ENCODE measurements at places on chromosomes 4 and X.

DNA sequence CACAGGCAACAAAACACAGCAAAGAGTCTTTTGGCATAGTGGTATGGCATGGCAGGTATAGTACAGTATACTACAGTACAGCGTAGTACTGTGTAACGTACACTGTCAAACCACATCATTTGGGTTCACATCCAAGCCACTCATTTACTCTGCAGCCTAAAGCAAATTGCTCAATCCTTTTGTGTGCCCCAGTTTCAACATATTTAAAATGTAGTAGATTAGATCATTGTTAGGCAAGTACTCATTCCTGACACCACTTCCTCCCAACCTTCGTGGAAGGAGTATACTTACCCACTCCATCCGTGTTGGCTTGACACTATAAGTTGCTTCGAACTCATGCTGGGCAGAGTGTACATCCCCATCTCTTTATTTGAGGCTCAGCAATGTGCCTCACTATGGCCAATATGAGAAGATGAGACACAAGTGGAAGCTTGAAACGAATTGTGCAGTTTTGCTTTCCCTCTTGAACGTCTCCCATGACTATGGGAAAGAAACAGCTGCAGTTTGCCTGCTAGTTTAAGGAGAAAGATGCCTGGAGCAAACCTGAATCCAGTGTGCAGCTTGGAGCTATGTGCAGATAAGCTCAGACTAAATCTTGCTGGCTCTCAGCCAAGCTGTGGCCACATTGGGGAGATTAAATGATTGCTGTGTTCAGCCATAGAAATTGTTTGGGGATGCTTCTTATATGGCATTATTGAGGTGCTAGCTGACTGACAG is 85.7 kb upstream of the TBL1X start:
- DNase-seq: no peak

DNA sequence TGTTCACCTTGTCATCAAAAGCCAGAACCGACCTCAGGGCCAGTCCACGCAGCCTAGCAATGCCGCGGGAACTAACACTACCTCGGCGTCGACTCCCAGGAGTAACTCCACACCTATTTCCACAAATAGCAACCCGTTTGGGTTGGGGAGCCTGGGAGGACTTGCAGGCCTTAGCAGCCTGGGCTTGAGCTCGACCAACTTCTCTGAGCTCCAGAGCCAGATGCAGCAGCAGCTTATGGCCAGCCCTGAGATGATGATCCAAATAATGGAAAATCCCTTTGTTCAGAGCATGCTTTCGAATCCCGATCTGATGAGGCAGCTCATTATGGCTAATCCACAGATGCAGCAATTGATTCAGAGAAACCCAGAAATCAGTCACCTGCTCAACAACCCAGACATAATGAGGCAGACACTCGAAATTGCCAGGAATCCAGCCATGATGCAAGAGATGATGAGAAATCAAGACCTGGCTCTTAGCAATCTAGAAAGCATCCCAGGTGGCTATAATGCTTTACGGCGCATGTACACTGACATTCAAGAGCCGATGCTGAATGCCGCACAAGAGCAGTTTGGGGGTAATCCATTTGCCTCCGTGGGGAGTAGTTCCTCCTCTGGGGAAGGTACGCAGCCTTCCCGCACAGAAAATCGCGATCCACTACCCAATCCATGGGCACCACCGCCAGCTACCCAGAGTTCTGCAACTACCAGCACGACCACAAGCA is 898 bp downstream of the UBQLN2 start:
- peak; percentile 6 for DNase-seq

- no peak for DNase-seq
These were observed 55.5 kb downstream of the PJA1 start for GRCh38 chrX:69109706-69110105.

GRCh38 chr4:1873776-1874175 is 2.6 kb downstream of the NSD2 start:
- no peak for DNase-seq

- no peak for DNase-seq
These were observed 70.8 kb downstream of the PCDH7 start for GRCh38 chr4:30790998-30791397.

GRCh38 chrX:65601126-65601525 is 66.3 kb upstream of the MSN start:
- DNase-seq: no peak

DNA sequence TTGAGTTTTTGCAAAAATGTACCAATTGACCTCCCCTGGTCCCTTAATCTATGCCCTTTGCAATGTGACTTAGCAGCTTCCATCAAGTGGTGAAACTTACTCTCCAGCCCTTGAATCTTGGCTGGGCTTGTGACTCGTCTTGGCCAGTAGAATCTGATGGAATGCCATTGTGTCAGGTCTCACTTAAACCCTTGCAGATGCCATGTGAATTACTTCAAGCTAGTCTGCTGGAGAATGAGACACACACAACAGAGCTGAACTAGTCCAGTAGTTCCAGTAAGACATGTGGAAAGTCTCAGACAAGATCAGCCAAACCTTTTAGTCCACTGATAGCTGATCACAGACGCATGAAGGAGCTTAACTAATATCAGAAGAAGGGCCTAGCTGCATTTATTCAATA is 567.8 kb upstream of the CPEB2 start:
- no peak for DNase-seq

DNA sequence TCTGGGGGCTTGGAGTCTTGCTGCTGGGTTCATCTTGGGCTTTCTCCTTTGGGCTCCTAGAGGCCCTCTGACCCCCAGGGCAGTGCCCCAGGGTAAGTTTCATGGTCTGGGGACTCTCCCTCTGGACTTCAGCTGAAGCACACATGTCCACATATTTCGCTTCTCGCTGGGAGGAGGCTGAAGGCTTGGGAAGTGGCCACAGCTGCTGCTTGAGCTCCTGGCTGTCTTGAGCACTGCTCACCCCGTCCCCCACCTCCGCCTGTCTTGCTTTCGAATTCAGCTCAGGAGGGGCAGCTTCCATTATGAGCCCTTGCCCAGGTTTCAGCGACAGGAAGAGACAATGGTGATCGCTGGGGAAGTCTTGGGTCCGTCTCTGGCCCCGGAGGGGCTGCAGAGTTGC is 3.7 kb downstream of the C4orf54 start:
- DNase-seq: no peak

DNA sequence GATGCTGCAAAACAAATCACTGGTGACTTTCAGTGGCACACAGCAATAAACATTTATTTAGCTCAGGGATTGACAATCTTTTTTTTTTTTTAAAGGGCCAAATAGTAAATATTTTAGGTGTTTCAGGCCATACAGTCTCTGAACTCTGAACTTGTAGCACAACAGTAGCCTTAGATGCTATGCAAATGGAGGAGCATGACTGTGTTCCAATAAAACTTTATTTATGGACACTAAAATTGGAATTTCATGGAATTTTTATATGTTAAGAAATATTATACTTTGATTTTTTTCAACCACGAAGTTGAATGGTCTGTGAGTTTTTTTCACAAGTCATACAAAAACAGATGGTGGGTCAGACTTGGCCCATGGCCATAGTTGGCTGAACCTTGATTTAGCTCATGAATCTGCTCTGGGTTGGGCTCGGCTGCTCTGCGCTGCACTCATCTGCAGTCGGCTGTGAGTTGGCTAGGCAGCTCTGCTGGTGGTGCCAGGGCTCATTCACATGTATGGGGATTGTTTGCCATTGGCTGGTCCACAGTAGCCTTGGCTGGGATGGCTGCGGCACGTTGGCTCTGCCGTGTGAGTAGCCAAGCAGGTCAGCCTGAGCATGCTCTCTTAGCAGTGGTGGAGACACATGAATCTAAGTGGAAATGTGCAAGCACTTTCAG is 231.7 kb upstream of the PGRMC2 start:
- no peak for DNase-seq

DNA sequence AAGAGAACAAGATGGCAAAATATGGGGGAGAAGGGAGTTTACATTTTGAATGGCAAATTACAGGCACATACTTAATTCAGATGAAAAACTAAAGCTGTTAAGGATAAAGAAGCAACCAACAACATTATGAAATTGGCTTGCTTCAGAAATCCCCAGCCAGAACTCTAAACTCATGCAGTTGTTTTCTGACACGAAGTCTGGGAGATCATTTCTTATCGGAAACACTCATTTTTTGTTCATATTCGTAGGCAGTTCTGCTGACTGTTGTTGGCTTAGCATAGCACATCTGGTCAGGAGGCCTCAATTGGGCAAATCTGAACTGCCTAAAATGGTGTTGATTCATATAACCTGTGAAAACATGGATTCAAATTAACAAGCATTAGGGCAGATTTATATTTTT is 33.0 kb upstream of the ARHGAP6 start:
- no peak for DNase-seq

DNA sequence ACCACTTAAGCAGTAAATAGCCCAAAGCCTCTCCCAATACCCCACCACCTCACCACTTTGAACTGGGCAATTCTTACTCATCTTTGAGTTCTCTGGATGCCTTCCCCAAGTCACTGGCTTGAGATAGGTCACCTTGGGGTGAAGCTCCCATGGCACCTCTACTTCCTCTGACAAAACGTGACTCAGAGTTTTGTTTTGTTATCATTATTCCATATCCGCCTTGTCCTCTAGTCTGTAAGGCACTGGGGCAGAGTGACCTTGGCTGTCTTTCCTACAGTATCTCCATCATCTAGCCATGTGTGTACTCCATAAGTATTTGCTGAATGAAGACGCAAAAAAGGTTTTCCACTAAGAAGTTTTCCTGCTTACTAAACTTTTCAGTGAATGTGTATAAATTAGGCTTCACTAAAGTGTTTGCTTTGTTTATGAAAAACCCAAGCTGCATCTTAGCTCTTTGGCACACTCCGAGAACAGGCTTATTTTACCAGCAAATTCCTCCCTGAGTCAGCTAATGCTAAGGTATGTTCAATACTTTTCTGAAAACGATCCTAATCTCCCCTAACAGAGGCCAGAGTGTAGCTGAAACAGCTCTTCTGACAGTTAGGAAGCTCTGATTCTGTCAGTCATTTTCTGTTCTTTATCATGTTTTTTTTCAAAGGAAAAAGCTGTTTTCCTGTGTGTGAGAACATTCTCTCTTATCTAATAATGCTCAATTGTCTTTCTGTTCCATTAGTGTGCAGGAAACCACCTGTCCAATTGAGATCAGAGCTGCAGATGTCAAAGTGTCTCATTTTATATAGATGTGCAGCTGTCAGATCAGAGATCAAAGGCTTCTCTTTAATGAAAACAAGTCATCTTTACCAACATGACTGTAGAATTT is 30.2 kb upstream of the TSPAN5 start:
- no peak for DNase-seq

DNA sequence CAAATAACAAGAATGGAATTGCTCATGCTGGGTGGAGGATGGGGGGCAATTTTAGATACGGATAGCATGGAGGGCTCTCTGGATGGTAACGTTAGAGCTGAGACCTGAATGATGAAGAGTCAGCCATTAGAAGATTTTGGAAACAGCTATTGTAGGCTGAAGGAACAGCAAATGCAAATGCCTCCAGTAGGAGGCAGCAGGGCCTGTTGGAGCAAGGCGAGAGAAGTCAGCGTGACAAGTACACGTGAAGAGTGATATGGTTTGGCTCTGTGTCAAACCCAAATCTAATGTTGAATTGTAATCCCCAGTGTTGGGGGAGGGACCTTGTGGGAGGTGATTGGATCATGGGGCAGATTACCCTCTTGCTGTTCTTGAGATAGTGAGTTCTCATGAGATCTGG is 59.3 kb upstream of the SOD3 start:
- no peak for DNase-seq

DNA sequence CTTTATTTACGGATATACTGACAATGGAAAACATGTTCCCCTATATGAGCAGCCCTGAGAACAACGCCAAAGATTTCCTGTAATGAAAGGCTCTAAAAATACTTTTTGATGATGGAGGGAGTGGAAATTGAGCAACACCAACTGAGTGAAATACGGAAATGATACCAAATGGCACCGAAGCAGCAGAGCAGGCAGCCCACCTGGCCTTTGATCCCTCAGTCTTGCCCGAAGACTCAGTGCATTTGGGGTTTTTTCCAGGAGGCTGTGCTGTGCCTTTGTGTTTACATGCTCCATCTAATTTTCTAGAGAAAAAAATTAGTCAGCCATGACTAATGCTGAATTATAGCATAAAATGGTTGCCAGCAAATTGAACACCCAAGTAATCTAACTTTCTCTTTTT is 169.9 kb upstream of the RBPJ start:
- no peak for DNase-seq

DNA sequence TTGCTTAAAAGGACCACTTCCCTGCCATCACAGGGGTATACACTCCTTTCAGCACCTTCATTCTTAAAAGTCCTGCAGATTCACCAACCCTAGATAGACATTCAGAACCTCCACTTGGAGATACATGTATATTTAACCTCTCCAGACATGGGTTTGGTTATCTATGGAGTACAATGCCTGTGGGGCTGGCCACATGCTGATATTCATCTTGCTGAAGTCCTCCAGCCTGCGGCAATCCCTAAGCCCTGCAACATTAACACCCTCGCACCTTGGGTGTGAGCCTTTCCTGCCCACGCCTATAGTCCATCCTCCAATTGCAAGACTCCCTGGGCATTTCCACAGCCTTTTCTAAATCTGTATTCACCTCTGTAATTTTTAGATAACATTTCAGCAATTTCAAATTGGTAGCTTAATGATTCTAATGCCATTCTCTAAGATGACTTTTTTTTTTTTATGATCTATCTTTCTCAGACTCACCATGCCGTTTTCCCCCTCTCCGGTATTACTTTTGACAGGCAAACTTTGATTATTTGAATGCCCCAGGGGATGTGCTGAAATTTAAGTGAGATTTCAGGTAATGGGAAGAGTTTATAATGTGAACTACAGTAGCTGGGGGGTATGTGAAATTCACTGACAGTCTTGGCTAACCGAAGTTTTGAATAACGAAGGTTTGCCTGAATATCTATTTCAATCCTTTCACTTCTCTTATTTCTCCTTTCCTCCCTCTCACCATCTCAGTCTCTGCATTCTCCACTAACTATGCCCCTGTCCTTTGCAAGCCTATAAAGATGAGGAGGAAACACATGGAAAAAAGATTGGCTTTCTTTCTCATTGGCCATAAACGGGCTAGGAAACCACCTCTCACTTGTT is 24.1 kb downstream of the CCDC149 start:
- DNase-seq: no peak

DNA sequence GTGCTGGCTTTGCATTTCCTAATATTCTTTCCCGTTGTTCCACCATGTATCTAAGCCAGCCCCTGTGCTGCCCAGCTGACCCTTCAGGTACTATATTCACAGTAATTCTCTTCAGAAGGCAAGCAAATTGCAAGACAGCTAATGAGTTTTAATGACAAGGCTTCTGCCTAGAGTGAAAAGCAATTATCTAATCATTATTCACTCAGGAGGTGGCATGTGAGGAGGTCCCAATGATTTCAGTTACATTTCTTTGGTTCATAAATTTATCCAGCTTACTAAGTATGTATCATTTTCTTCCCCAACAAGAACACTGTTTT is 123.0 kb downstream of the RASGEF1B start:
- DNase-seq: no peak
